ENCODE measurements at places on chromosomes 5 and 9.

- no peak for DNase-seq
These were observed 132.3 kb upstream of the COL5A1 start for GRCh38 chr9:134509281-134509680.

DNA sequence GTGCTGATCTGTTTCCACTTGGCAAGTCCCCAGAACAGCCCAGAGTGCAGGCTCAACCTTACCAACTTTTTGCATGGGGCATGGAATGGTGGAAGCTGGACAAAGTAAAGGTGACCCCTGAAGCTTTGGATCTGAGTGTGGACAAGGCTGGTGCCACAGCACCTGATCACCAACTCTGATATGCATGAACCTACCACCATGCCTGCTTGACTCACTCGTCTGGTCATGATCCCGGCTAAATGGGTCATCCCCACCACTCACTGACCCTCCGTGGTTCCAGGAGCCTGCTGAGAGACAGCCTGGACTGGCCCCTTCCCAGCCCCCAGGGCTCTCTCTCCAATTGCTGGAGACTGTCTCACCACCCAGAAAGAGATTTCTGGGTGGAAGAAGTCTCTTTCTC is 14.4 kb upstream of the SLC22A4 start:
- DNase-seq: peak; percentile 1

GRCh38 chr5:160938532-160938931 is 86.5 kb upstream of the ATP10B start:
- DNase-seq: no peak

- no peak for DNase-seq
These were observed 69.8 kb downstream of the SYK start for GRCh38 chr9:90871327-90871935.
